ENCODE measurements at places on chromosomes 2 and 18.
A peak's percentile ranks its signal among the peaks of the same experiment; 100 is the strongest.

- DNase-seq = no peak
These were observed 160.6 kb downstream of the DTNA start for GRCh38 chr18:34870555-34871310.

- peak; percentile 89 for DNase-seq
These were observed 90.1 kb downstream of the NFATC1 start for GRCh38 chr18:79485788-79486355.

DNA sequence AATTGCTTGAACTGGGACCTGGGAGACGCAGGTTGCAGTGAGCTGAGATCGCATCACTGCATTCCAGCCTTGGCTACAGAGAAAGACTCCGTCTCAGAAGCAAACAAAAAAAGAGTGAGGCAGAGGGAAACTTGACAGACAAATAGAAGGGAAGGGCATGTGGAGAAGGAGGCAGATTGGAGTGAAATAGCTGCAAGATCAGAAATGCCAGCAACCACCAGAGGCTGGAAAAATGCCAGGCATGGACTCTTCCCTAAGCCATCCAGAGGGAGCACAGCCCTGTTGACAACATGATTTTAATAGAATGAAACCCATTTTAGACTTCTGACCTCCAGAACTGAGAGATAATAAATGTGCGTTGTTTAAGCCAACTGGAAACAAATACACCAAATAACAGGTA, 447.2 kb upstream of the SPHKAP start:
- DNase-seq = no peak

- no peak for DNase-seq
These were observed 44.7 kb upstream of the REEP1 start for GRCh38 chr2:86382108-86382507.

- DNase-seq = peak; percentile 61
These were observed 56.6 kb downstream of the RPL37A start for GRCh38 chr2:216555274-216555673.

DNA sequence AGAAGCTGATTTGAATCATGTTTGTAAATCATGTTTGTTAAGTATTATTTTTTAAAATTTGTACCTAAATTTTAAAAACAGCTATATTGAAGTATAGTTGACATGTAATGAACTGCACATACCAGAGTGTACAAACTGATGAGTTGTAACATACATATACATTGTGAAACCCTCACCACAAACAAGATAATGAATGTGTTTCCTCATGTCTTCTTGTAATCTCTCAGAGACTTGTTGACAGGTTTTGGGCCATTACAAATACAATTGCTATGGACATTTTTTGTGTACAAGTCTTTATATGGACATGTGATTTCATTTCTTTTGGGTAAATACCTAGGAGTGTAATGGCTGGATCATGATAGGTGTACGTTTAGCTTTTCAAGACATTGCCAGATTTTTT, 21.5 kb downstream of the WDR43 start:
- DNase-seq = peak; percentile 82

DNA sequence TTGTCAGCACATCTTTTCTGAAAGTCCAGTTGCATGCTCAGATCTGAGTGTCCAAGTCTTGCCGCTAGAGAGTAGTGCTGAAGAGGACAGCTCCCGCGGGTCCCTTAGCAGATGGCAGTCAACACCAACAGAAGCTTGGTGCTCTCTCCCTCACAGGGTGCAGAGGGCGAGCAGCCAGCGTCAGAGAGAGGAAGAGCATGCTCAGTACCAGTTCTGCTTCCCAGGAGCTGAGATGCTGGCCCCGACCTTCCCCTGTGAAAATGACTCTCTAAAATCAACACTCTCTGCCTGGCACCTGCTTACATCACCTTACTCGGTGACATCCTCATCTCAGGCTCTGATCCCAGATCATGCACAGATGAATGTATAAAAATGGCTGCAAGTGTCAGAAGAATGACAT, 86.0 kb upstream of the TWIST2 start:
- peak; percentile 47 for DNase-seq

- DNase-seq = no peak
These were observed 557.1 kb upstream of the DDX18 start for GRCh38 chr2:117257362-117257761.

GRCh38 chr2:25215948-25216679, 47.7 kb upstream of the POMC start:
- DNase-seq = peak; percentile 68

Data from fibroblast of pulmonary artery (primary cell).